ENCODE measurements at places on chromosomes 2 and 18. TPM values are rescaled to one million over a fixed set of nuclear protein-coding genes. Genes with fewer than 3 reads are reported as not detected.

The PRKAG3 gene
- not detected for total RNA-seq

- no peak for DNase-seq
Measured at GRCh38 chr18:23307567-23308295, 145.4 kb upstream of the RIOK3 start.

- no peak for DNase-seq
Measured at GRCh38 chr2:31327505-31327904, 87.0 kb downstream of the XDH start.

GRCh38 chr18:50629148-50629631, 69.3 kb downstream of the MAPK4 start:
- DNase-seq, result peak; percentile 43

DNA sequence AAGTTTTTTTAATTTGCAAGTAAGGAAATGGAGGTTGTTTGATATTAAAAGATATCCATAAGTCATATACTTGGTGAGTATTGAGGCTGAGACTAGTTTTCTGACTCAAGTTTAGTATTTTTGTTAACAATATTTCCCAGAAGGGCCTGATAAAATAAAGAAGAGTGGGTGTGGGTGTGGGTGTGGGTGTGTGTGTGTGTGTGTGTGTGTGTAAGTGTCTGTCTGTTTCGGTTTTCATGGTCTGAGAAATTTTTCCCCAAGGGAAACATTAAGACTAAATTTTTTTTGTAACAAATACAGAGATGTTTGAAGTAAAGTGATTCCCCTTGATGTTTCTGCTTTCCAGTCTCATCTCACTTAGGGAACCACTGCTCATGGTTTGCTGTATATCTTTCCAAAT, 36.5 kb downstream of the PPM1B start:
- no peak for DNase-seq

Measured in MG63 (cell line).